ENCODE measurements at places on chromosomes 5 and 9.

- DNase-seq = no peak
Observed at GRCh38 chr5:124001036-124001615, 489.1 kb downstream of the CSNK1G3 start.

- no peak for DNase-seq
Observed at GRCh38 chr5:150499437-150499956, 8.4 kb upstream of the NDST1 start.

DNA sequence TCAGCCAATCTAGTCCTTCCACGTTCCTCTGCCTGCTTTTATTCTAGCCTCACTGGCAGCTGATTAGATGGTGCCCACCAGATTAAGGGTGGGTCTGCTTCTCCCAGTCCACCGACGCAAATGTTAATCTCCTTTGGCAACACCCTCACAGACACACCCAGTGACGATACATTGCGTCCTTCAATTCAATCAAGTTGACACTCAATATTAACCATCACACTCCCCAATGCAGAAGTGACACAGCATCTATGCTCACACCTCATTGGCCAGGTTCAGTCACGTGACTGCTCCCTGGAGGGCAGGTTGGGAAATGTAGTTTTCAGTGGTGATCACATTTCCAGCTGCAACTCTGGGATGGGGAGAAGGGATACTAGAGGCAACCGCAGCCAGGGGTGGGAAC, 13.0 kb downstream of the SUSD3 start:
- DNase-seq = no peak

DNA sequence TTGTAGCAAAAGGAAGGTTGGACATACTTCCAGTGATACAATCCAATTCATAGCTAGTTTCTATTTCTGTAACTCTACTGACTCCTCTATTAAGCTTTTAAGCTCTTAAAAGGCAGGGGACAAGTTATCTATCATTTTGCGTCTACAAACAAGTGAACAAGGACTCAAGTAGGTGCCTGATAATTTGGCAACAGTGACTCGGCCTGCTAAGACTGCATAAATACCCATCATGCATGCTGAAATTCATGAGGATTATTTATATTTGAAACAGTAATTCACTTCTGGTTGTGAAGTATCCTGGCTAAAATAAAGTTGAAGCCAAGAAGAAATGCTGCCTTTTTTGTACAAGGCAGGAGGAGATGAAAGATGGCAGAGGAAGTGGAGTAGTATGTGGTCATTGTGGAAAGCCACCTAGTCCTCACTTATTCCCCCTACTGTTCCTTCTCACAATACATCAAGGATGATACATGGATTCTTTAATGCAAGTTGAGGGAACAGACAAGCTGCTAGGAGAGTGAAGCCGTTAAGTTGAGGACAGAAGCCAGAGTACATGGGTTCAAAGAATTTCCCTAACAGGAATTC, 74.0 kb downstream of the MRPS27 start:
- DNase-seq = no peak

- no peak for DNase-seq
Observed at GRCh38 chr5:86679529-86679928, 61.8 kb downstream of the COX7C start.

- DNase-seq = no peak
Observed at GRCh38 chr5:63981864-63982263, 19.6 kb upstream of the HTR1A start.

- no peak for DNase-seq
Observed at GRCh38 chr5:167966979-167967378, 324.5 kb upstream of the WWC1 start.

DNA sequence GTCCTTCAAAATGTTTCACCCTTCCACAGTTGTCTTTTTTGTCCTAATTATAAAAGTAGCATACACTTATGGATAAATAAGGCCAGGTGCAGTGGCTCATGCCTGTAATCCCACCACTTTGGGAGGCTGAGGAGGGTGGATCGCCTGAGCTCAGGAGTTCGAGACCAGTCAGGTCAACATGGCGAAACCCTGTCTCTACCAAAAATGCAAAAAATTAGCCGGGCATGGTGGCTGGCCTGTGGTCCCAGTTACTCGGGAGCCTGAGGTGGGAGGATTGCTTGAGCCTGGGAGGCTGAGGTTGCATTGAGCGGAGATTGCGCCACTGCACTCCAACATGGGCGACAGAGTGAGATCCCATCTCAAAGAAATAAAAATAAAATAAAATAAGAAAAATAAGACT, 1.6 kb downstream of the C5orf52 start:
- DNase-seq = no peak

- no peak for DNase-seq
Observed at GRCh38 chr5:109482748-109483147, 73.0 kb upstream of the PJA2 start.

DNA sequence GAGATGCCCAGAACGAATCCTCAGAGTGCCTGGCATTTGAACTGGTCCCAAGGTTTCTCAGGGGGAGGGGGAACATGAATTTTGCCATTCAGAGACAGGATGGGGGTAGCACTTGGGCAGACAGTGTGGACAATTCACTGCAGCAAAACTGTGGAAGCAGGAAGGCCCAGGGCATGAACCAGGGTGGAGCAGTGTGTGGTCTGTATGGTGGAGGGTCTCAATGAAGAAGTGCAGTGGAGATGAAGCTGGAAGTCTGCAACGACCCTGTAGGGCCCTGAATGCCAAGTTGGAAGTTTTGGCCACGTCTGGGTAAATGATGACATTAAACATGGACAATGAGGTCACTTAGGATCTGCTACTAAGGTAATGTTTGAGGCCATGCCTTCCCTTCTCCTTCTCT, 273.9 kb downstream of the CDK5RAP2 start:
- no peak for DNase-seq

- DNase-seq = no peak
Observed at GRCh38 chr9:124929464-124929863, 11.4 kb downstream of the GOLGA1 start.

GRCh38 chr5:10838038-10838437, 77.0 kb upstream of the DAP start:
- no peak for DNase-seq

DNA sequence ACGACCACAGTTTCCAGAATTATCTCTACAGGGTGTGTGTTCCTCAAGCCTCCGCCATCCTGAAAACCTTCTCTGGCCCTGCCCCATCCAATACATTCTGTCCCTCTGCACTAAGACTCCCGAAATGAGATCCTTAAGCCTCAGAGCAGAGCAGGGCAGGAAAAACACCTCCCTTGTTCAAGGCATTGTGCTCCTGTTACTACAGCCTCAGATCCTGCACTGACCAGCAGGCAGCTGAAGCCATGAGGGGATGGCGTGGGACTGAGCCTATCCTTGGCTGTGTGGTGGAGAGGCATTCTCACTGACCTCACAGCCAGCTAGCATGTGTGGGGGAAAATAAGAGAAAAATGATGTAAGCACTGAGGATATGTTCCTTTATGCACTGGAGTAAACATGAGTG, 106.7 kb upstream of the PHYKPL start:
- DNase-seq = no peak

GRCh38 chr9:114497236-114497635, 8.0 kb downstream of the WHRN start:
- DNase-seq = no peak

DNA sequence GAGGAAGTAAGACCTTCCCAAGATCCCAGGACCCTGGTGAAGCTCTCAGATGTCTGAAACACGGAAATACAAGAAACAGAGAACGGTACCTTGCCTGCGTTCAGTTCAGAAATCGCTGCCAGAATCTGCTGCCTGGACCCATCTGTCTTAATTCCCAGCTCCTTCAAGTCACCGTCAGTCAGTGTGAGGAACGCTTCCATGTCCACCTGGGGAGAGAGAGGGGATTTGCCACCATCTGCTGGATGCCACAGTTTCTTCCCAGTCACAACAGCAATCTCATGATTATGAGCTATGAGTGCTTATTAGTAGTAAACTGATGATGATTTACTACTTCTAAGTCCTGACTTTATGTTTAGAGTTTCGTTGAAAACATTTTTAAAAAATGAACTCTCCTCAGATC, 36.7 kb upstream of the GABBR2 start:
- DNase-seq = no peak
